Upper lobe of left lung (tissue), 6 donors: ENCODE measurements at places on chromosomes 16 and 17.

DNA sequence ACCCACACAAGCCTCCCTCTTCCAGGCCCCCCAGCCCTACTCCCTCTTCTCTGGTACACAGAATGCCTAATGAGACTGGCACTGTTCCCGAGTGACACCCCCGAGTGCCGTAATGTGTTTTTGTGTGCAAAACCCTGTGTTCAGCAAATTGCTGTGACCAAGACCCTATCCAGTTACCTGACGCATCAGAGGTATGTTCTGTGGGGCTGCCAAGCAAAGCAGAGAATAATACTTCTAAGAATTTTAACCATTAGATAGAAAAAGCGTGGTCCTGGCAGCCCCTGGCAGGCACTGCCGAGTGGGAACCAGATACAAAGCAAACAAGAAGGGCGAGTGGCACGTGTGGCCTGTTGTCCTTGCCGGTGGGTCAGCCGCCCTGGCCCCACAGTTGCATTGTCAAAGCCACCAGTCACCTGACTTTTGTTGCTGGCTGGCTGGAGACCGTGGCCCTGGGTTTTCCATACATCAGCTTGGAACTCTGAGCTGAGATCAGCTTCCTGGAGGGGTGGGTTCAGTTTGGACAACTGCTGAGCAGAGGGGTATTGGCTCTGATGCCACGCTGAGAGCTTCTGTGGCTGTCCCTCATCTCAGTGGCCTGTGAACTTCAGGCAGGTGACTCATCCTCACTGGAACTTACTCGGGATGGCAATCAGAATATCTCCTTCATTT is 69.1 kb upstream of the BRD7 start:
- no peak for DNase-seq

GRCh38 chr17:66893382-66893781 is 58.5 kb downstream of the CACNG5 start:
- DNase-seq: no peak

DNA sequence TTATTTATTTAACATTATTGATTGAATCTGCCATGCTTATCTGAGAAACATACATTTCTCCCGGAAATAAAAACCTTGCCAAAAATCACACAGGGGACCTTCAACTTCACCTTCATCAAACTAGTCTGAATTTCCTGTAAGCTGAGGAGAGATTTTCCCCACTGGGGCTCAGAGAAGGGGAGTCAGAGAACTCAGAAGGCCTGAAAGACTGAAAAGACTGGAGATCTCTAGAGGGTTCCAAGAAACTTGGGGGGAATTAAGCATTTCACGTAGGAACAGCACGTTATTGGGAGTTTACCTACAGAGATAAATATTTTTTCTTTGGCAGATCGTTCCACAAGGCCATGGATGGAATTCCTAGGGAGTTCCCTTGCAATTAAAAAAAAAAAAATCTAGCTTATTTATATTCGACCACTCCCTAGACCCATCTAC is 528 bp upstream of the NOL11 start:
- no peak for DNase-seq

DNA sequence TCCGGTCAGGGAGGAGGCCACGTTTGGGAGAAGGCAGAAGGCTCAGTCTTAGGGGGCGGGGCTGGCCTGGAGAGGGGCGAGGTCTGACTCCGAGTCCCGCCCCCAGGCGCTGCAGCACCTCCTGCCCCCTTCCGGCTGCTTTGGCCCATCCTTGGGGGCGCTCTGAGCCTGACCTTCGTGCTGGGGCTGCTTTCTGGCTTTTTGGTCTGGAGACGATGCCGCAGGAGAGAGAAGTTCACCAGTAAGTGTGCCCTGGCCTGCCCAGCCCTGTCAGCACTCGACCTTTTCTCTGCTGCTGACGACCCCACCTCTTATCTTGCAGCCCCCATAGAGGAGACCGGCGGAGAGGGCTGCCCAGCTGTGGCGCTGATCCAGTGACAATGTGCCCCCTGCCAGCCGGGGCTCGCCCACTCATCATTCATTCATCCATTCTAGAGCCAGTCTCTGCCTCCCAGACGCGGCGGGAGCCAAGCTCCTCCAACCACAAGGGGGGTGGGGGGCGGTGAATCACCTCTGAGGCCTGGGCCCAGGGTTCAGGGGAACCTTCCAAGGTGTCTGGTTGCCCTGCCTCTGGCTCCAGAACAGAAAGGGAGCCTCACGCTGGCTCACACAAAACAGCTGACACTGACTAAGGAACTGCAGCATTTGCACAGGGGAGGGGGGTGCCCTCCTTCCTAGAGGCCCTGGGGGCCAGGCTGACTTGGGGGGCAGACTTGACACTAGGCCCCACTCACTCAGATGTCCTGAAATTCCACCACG is 1.5 kb downstream of the TNFRSF12A start:
- DNase-seq: no peak

- no peak for DNase-seq
Measured at GRCh38 chr16:71425746-71426068, 16.1 kb downstream of the TLE7 start.

DNA sequence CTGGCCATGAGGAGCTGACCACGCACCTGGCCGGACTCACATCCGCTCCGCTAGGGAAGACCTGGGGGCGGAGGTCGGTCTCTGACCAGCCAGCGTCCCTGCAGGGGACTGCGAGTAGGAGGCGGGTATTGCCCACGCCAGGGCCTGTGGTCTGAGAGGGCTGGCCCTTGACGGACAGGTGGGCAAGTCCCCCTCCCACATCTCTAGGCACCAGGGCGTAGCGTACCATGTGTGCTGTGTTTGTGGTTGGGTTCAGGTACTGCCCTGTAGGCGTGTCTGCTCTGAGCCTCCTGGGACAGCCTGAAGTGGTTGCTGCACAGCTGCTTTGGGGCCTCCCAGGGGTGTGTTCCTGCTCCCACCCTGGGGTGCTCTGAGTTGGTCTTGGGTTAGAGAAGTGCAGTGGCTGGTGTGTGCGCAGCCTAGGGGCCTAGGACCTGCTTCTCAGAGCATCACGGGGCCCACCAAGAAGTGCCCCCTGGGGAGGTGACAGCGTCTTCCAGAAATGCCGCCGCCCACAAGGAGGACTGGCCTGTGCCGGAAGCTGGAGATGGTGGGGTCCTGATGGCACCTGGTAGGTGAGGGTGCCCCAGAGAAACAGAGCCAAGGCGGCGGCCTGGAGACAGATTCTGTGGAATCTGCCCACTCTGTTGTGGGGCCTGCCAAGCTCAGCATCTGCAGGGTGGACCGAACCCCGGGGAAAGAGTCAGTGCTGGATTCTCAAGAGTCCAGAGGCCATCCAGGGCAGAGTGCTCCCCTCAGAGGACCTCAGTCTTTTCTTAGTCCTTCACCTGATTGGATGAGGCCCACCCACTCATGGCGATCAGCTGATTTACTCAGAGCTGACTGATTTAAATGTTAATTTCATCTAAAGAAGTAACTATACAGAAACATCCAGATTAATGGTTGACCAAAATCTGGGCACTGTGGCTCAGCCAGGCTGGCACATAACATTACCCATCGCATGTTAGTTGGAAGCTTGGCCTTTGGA is 48.3 kb downstream of the WDR45B start:
- DNase-seq: no peak

- no peak for DNase-seq
Measured at GRCh38 chr17:45906237-45906636, 11.9 kb downstream of the MAPT start.

DNA sequence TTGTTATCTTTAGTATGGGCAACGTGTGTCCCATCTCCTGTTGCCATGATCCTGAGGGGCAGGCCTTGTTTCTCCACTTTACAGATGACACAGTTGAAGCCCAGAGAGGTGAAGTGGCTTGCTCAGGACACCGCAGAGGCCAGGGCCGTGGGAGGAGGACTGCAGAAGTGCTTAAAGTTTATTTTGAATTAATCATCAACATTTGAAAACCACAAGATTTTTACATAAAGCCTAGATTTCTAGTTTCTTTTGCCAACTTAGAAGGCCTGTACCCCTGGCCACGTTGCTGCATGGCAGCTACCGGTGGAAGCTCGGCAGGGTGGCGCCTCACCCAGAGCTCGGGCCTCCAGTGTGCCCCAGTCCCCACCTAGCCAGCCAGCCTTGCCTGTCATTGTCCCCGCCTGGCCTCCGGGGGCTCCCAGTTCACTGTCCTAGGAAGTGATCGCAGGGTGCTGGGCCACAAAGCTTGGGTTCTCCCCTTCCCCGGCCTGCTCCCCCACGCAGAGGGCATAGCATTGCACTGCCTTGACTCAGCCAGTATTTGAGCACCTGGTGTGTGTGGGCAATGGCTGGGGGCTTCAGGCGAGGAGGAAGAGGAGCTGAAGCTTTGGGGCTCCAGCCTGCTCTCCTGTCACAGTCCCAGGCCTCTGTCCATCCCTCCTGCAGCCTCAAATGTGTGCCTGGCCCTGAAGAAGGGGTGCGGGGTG is 14.8 kb upstream of the ADCY7 start:
- DNase-seq: peak; percentile 71

DNA sequence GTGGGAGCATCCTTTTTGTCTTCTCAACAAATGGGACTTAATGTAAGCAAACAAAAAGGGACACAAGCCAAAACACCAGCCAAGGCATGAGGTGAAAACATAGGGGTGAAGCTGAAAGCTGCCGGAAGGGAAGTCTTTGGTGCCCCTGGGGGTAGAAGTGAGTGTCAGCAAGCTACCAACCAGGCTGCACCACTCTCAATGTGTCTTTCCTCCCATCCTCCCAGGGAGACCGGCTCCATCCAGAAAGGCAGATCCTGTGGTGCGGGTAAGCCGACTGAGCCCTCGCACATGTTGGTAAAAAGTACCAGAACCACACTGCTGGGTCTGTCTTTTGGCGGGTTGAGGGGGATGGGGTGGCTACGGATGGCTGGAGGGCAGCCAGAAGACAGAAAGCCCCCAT is 52.0 kb upstream of the SREBF1 start:
- DNase-seq: no peak

DNA sequence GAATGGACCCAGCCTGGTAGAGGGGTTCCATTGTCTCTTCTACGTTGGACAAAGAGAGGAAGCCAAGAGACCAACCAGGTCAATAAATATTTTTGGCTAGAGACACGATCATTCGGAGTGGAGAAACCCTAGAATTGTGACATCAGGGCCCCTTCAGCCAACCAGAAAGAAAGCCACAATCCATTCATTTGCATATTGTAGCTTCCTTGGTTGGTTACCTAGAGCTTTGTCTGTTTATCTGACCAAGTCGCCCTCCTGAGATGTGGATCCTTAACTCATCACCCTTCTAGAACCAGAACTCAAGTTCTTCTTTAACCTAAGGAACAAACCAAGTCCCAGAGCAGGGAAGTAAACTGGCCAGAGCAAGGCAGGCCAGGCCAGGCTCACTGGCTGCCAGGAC is at the start of gene CCDC182:
CCDC182 (minus strand) TSS at position 58 of the 400 bp plus-strand sequence; CDS start at position 31, 27 bp downstream.
- no peak for DNase-seq

DNA sequence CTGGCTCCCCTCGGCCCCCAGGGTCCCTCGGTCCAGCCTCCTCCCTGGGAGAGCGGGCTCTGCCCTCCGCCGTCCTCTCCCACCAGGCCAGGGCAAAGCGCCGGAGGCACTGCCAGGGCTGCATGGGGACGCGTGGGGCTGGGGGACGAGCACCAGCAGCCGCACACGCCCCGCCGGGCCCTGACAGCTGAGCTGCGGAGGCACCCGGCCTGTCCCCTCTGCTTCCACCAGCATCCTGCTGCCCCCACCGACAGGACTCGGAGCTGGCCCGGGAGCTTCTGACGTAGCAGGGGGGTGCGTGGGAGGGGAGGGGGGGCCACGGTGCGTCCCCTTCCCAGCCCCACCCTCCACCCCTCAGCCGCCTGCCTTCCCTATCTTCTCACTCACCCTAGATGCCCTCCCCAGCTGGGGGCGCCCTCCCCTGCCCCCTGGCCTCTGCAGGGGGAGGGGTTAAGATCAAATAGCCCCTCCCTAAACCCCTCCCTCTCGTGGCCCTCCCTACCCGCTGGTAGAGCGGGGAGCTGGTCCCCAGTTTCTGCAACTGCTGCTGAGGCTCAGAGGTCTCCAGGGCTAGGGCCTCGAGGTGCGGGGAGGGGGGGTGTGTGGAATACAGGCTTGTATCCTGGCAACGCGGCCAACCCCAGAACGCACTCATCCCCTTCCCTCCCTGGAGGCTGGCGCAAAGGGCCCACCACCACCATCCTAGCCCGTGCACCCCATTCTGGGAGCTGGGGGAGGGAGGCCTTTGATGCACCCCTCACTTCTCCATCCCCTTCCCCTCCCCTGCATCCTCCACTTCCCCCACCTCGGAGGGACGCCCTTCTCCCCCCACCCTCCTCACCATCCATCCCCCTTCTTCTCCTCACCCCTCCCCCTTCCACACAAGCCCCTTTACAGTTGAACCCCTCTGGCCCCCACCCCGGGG is 1.0 kb downstream of the SRCIN1 start:
- DNase-seq: no peak

GRCh38 chr16:11328172-11329070 is 16.8 kb upstream of the RMI2 start:
- DNase-seq: peak; percentile 83

DNA sequence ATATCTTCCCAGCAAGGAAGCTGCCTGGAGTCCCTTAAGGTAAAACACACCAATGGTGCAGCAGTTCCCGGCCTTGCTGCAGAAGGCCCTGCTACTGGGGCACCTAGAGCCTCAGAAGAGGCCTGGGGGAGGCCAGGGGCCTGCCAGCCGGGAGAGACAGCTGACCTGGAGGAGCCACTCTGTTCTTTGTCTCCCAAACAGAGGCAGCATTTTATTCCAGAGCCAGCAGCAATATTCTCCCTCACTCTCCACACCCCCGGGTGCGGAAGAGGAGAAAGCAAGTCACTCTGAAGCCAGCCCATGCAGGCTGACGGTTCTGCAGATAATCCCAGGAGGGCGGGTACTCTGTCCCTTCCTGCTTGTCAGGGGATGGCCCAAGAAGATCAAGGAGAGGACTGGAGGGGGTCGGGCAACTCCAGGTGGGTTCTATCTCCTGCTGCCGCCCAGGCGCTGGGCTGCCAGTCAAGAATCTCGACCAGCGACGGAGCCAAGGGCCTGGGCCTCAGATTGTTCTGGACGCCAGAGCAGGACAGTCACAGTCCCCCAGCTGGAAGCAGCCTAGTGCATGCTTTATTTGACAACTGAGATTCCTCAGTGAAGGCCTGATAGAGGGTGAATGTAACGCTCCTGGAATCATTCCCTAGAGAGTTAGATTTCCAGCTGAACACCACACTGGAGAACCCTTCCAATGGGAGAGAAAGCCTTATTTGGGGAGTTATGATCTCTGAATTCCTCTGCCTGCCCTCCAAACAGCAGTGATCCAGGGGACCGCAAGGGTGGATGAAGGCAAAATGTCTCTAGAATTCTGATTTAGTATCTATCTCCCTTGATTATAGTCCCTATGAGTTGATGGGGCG is 1.1 kb upstream of the KIFC3 start:
- DNase-seq: no peak
